NCI-H1092 (cell line): ENCODE measurements at places on chromosomes 4 and X.

DNA sequence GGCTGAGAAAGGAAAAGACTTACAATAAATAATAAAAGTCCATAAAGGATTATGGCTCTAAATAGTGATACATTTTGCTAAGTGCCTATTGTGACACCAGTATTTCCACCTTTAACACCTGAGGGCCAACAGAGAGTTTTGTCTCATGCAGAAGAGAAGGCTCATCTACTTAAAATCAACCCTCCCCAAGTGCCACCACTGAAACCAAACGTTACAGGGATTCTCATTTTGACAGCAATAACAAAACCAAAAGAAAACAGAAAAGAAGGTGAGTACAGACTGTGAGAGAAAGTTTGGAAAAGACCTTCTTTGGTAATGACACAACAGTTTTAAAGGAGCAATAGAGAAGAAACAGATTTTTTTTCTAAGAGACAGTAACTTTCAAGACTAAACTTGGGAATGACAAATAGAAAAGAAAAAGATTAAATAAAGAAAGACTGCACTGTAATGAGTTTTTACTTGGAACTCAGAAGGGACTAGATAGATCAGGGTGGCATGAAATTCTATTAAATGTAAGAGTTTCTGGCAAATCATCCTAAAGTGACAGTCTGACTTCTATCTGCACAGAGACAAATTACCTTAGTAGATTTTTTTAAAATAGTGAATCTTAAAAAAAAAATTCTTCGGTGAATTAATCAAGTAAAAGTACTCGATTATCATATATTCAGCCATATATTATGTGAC is 109.7 kb downstream of the ZNF827 start:
- no peak for DNase-seq

DNA sequence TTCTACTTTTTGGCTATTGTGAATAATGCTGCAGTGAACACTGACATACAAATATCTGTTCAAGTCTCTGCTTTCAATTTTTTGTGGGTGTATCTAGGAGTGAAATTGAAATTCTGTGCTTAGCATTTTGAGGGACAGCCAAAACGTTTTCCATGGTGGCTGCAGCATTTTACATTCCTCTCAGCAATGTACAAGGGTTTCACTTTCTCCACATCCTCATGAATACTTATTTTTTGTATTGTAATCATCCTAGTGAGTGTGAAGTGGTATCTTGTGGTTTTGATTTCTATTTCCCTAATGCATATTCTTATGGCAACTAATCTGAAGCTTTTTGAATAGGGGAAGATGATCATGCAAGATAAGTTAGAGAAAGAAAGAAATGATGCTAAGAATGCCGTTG is 40.3 kb downstream of the HSPA4L start:
- no peak for DNase-seq

DNA sequence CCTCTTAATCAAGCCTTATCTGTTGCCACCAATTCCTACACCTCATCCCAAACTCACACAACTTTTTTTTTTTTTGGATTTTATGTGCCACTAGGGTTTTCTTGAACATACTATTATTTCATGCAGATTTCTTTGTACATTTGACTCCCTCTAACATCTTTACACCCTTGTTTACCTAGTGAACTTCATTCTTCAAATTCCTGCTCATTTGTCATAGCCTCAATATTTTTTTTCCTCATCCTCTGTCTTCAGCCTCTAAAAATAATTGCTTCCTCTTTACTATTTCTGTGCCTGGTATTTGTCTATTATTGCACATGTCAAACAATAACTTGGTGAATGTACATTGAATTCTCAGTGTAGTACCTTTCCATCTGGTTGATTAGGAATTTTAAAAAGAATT is 22.0 kb downstream of the NBDY start:
- no peak for DNase-seq

DNA sequence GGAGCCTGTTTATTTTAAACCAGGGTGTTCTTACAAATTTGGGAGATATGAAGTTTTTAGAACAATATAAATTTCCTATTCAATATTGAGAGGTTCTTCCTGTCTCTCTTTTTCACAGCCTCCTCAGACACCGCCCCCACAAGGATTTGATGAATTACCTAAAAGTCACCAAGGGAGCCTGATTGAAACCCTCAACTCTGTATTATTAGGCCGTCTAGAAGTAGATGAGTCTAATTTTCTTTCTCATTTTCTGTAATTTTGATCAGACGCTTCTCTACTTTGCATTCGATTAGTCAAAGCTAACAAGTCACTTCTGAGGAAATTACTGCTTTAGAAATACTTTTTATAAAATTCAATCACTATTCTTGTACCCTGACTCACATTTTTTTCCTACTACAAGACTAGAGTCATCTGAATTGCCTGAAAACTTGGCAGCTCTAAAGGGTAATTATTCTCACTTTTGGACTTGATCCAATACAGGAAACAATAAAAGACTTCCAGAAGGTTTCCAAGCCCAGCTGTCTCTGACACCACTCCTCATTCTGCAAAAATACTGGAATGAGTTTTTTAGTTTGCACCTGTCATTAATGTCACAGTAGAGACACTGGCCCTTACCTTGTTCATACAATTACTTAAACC is 111.2 kb downstream of the ELOVL6 start:
- peak; percentile 32 for DNase-seq

- DNase-seq: no peak
Measured at GRCh38 chr4:11312389-11312788, 116.3 kb downstream of the HS3ST1 start.

GRCh38 chr4:103046416-103047290 is 27.1 kb upstream of the SLC9B1 start:
- DNase-seq: no peak

GRCh38 chr4:163367651-163368050 is 24.0 kb downstream of the NPY5R start:
- DNase-seq: no peak

DNA sequence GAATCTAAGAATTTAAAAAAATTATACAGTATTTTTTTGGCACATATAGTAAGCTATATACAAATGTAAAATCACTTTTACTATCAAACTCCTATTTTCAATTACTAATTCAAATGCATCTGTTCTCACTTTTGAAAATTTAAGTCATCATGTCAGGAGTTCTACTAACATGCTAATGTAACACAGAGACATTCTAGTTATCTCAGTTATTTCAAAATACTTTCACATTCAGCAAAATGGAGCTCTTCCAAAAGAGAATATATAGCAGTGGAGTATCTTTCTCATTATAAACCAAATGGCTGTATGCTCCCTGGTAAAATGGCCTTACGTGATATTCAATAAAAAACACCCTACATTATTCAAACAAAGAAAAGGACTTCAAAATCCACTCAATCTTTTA is 42.3 kb downstream of the RFC1 start:
- no peak for DNase-seq

DNA sequence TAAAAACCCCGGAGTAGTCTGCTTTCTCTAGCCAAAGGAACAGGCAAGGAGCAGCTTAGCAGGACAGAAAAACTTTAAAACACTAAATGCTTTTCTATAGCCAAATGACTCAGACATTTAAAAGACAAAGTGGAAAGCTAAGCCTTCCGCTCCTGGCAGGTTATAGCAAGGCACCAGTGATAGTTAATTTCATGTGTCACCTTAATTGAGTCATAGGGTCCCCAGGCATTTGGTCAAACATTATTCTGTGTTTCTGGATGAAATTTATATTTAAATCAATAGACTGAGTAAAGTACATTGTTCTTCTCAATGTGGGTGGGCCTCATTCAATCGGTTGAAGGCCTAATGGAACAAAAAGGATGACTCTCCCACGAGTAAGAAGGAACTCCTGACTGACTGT is 885.7 kb upstream of the ADGRL3 start:
- no peak for DNase-seq

DNA sequence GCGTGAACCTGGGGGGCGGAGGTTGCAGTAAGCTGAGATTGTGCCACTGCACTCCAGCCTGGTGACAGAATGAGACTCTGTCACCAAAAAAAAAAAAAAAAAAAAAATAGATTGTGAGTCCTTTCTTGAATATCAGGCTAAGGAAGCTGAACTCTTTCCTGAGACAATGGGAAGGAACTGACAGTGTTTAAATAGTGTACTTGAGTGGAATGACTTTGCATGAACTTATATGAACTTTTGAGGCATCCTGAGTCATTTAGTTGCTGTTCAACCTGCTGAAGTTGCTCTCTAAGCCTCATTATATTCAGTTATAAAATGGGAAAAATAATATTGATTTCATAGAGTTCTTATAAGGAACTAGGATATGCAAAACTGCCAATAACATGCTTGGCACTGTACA is 79.3 kb upstream of the LIMCH1 start:
- DNase-seq: no peak

GRCh38 chr4:43564107-43564506 is 671.6 kb downstream of the GRXCR1 start:
- DNase-seq: no peak

DNA sequence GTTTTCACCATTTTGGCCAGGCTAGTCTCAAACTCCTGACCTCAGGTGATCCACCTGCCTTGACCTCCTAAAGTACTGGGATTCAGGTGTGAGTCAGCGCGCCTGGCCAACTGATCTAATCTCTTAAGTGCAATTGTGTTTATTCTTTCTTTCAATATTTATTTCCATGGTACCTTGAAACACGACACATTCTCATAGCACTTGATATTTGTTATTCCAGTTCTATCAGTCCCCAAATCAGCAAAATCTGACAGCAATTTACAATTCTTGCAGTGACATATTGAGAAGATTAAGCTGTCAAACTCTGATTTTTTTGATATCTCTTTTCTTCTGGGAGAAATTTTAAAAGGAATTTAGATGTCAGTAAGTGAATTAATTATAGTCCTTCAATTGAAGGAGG is 218.1 kb upstream of the FAT4 start:
- DNase-seq: no peak

DNA sequence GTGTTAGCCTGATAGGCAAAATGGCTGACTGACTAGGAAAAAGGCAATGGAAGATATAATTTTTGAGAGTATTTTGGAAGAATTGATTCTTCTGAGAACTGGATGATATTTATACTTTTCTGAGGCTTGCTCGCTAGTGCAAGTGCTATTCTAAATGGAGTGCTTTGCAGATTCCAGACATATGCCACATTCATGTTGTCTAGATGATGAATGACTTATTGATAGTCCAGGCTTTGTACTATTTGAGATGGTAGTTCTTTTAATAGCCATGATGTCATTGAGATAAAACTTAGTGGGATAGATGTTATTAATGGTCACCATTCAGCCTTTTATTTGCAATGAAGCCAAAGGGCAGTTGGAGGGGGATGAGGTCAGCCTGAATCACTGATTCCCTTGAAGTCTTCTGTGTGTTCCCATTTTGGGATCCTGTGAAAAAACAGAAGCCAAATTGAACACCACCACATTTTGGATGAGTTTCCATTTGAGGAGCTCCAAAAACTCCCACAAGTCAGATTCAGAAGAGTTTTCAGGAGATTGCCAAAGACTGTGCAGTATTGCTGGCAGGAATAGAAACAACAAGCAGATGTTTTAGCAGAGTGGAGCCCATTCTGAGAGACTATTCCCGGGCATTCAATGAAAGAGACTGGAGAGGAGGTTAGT is 184.1 kb downstream of the IL1RAPL2 start:
- DNase-seq: no peak

GRCh38 chrX:53642337-53642736 is 44.2 kb downstream of the HUWE1 start:
- DNase-seq: no peak

DNA sequence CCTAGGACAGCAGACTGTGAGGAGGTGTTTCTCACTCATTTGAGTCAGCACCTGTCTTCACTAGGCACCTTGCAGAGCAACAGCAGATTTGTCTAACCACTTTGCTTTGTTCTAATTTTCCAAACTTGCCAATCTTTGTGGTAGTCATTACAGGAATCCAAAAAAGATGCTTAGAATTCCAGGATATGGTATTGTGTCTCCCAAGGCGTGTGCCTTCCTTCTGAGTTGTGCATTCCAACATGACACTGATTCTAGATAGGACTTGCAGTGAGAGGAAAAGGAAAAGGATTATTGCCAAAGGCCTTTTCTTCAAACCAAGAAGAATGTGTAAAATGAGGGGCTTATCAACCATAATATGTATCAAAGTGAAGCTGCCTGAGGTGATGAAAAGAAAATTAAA is 126.2 kb downstream of the MAPK10 start:
- no peak for DNase-seq

DNA sequence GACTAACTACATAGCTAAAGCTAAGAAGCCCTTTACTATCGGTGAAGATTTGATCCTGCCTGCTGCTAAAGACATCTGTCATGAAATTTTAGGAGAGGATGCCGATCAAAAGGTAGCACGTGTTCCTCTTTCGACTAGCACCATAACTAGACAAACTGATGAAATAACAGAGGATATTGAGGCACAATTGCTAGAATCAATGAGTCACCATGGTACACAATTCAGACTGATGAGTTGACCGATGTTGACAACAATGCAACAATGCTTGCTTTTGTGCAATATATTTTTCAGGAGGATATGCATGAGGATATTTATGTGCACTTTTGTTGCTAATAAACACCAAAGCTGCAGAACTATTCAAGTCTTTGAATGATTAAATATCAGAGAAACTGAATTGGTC is 24.3 kb downstream of the TBCK start:
- DNase-seq: no peak

- DNase-seq: no peak
Measured at GRCh38 chr4:2667428-2667827, 88.7 kb downstream of the TNIP2 start.

- no peak for DNase-seq
Measured at GRCh38 chrX:109049903-109050302, 313.5 kb upstream of the IRS4 start.

GRCh38 chr4:108405586-108405985 is 214.8 kb upstream of the RPL34 start:
- no peak for DNase-seq

DNA sequence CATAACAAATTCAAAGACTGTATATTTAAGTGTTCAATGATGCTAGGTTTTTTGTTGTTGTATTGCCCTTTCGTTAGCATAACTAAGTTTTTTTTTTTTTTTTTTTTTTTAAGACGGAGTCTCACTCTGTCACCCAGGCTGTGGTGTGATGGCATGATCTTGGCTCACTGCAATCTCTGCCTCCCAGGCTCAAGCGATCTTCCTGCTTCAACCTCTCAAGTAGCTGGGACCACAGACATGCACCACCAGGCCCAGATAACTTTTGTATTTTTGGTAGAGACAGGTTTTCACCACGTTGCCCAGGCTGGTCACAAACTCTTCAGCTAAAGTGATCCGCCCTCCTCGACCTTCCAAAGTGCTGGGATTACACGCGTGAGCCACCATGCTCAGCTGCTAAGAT is 7.0 kb downstream of the SH3BGRL start:
- no peak for DNase-seq

GRCh38 chrX:67328476-67328875 is 215.3 kb upstream of the AR start:
- no peak for DNase-seq
